ENCODE measurements at places on chromosomes 11 and 22.

- no peak for DNase-seq
Measured at GRCh38 chr22:27252282-27253049, 549.1 kb downstream of the MN1 start.

DNA sequence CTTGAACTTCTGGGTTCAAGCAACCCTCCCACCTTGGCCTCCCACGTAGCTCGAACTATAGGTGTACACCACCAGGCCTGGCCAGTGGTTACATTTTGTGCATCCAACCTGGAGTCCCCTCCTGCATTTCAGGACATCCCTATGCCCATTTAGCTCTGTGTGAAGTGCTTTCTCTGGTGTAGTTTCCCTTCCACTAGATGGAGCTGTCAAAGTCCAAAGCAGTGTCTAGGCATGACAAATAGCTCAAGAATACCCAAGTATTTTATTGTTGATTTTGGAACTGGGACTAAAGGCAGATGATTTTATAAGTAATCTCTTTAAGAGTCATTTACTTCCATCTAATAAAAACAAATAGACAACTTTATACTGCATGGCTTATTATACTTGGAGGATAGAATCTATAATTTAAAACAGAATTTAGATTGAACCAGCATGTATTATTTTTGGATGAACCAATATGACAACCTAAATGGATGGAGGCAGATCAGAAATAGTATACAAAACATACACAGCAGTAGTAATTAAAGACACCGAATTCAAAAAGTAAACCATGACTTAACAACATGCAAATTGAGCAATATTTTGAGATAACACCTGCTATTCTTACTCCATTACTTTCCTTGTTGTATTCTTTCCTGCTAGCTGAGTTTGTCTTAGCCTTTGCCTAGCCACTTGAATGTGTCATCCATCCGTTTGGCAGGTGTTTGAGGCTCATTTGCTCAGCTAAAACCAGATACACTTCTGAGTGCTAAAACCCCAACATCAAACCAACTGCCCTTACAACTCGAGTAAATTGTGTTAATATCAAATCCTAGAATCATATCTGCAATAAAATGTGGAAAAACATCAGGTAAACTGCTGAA, 37.7 kb downstream of the EIF4ENIF1 start:
- DNase-seq, result no peak

DNA sequence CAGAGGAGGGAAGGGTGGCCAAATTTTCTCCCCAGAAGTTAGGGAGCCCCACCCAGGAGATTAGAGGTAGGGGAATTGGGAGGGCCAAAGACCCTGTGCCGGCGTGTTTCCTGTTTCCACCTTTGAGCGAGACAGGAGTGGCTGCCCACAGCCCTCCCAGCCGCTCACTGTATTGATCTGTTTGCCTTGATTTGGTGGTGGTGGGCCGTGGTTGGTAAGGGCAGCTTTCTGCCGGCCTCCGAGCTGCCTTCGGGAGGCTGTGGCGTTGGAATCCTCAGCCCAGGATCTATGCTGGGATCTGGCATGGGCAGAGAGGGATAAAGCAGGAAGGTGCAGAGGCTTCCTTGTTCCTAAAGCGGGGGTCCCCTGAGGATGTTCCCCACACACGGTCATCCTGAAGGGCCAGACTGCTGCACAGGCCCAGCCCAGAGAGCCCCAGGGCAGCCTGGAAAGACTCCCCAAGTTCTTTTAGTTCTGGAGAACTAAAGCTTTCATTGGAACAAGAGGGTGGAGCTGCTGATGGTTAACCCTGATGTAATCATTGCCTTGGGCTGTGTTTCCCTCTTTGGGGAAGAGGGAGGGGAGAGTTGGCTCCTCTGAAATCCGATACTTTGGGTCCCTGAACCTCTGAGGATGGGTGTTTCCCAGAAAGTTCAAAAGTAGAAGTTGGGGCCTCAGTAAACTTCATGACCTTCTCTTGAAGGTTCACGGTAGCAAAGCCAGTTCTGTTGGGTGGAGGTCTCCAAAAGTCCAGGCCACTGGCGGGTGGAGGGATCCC, 7.2 kb downstream of the FAM83F start:
- no peak for DNase-seq

DNA sequence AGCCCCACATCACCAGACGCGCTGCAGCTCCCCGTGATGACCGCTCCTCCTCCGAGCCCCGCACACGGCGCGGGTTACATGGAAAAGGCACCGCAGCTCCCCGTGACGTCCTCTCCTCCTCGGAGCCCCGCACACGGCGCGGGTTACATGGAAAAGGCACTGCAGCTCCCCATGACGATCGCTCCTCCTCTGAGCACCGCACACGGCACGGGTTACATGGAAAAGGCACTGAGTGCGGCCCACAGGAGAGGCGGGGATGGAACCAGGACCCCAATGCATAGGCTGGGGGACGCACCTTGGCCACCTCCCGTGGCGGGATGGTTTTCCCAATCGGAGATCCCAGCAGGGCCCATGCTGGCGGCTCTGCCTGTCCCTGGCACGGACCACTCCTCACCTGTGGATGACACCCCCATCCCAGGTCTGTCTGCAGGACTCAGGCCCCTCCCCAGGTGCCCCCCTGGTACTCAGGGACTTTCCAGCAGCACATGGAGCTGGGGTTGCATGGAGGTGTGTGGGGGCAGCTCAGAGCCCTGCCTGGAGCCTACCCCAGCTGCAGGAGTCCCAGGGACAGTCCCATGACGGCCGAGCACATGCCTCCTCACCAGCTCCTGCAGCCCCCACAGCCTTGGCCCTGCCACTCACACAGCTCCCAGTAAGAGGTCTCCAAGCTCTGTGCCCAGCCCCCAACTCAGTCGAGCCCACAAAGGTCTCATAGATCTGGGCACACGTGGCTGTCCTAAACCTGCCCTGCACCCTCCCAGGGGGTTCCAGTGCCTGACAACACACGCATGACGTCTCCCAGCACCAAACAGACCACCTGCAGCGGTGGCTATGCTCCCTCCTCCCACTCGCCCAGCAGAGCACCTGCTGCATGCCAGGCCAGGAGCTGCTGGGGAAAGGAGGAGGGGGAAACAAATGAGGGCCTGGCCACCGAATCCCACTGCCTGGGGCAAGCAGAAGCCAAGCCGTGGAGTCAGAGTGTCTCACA, 166.6 kb downstream of the BRD1 start:
- DNase-seq, result no peak

GRCh38 chr11:111797145-111797581, 31.0 kb upstream of the PPP2R1B start:
- DNase-seq, result no peak

- DNase-seq, result no peak
Measured at GRCh38 chr11:11550534-11550933, 71.3 kb downstream of the GALNT18 start.

- DNase-seq, result no peak
Measured at GRCh38 chr11:12372111-12372510, 5.3 kb upstream of the PARVA start.

- no peak for DNase-seq
Measured at GRCh38 chr22:46096051-46096450, 54.3 kb upstream of the PPARA start.

GRCh38 chr11:94590352-94591041, 23.3 kb downstream of the PIWIL4 start:
- no peak for DNase-seq

Data from activated naive CD4-positive, alpha-beta T cell (primary cell).